ENCODE measurements at places on chromosomes 12 and 14.

DNA sequence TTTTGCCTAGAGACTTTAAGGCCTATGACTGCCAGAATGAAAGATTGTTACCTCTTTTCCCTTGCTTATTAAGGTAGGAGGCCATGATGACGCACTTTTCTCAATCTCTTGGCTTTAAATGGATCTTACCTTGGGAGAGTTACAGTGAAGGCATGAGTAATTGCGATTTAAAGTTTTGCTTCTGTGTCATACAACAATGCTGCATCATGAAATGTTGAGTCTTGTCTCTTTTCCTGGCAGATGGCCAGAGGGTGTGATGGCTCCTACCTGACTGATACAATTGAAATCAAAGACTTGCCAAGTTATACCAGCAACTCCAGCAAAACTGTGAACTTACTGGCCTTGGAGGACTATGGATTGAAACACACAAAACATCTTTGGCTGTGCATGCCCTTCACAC lies 17.2 kb upstream of the LRRK2 start:
- DNase-seq = no peak

- DNase-seq = peak; percentile 56
Observed at GRCh38 chr12:128976120-128976738, 123.0 kb downstream of the GLT1D1 start.

DNA sequence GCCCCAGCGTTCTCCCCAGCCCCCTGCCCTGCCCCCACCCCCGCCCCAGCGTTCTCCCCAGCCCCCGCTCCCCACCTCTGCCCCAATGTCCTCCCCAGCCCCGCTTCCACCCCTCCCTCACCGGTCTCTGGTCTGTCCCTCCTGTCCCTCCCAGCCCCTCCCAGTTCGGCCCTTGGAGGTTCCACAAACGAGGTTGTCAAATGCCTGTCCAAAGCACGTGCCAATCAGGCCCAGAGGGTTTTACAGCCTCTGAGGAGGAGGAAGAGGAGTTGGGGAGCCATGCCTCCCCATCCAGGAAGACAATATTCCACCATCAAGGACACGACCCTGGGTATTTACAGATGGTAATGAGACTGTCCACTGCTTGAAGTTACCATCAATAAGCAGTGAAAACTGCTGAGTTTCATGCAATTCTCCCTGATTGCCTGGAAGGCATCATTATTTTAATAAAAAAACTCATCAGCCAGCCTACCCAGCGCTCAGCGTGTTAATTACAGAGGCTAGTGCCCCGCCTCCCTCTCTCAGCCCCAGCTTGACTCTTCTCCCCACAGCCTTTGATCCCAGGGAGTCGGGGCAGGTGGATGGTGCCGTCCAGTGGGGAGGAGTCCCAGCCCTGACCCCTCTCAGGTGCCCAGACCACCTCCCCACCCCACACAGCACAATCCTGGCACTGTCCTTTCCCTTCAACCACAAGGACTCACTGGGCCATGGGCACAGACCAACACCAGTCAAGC lies 30.6 kb upstream of the C14orf180 start:
- DNase-seq = no peak

- DNase-seq = no peak
Observed at GRCh38 chr12:118689793-118690192, 291.5 kb upstream of the SRRM4 start.

GRCh38 chr12:27672643-27673042 lies 23.6 kb upstream of the REP15 start:
- DNase-seq = no peak

DNA sequence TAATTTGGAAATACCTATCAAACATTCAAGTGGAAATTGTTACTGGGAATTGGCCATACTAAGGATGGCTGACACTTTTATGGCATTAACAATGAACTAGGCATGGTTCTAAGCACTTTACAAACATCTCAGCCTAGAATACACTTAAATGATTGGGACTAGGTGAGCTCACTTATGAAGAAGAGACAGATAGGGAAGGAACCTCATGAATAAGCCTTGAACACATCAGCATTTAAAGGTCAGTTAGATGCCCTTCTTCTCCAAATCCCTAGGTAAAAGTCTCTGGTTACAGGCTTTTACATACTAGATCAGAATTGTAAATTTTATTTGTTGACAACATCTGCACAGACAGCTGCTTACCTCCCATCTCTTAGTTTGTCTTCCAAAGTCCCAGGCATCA lies 488.6 kb downstream of the RMST start:
- DNase-seq = no peak

GRCh38 chr12:47023311-47023710 lies 56.1 kb upstream of the PCED1B start:
- DNase-seq = no peak

Measured in stimulated activated CD8-positive, alpha-beta memory T cell treated with anti-CD3 and anti-CD28 coated beads, Interleukin-4, amount 100 ng/mL, for 48 hours (primary cell).